ENCODE measurements at places on chromosomes 6 and 20.

- no peaks in the 10 kb centered on the region for H3K36me3 ChIP-seq
- DNase-seq = no peak
- no peaks in the 10 kb centered on the region for H3K27me3 ChIP-seq
- H3K4me1 ChIP-seq = no peaks in the 10 kb centered on the region
- no peak overlapping the region for H3K4me3 ChIP-seq
Measured at GRCh38 chr20:1173698-1174097, 11.1 kb downstream of the TMEM74B start.

DNA sequence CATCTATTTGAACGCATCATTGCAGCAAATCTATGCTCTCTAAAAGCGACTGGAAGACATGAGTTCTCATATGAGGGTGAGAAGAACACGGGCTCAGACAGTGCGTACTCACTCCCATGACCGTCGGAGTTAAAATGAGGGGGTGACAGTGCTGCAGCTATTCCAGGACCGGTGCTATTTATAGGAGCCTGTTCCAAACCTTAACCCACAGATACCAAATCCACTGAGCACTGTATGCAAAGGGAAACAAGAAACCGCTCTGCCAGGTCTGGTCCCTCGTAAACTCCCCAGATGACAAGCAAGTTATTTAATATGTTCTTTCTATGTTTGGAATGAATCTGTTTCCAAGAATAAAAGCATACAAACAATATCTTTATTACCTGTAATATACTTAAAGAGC is 22.9 kb downstream of the PPP1R3G start:
- no peak for DNase-seq
- H3K27me3 ChIP-seq = no peaks in the 10 kb centered on the region
- no peaks in the 10 kb centered on the region for H3K36me3 ChIP-seq
- no peaks in the 10 kb centered on the region for H3K4me1 ChIP-seq
- H3K27ac ChIP-seq = no peak overlapping the region

DNA sequence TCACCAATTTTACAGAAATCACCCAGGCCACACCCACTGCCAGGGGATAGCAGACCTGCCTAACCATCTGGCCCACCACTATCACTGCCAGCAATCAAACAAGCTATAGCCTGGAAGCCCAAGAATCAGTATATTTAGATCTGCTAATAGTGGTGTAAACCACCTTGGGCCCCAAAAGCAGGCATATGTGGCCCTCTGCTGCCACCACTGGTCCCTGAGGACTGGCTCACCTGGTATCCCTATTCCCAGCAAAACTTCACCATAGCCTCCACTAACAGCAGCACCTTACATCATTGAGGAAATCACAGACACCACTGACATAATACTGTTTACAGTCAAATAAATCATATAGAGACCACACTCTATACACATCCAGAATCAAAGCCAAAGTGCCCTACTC is 880.4 kb upstream of the MAN1A1 start:
- H3K4me3 ChIP-seq = no peak overlapping the region
- DNase-seq = no peak

GRCh38 chr6:32152769-32153563 is 975 bp upstream of the PPT2 start:
- no peaks in the 10 kb centered on the region for H3K36me3 ChIP-seq
- no peak for DNase-seq
- H3K4me1 ChIP-seq = peaks cover 9% of the 10 kb centered on the region
- peak overlapping the region; percentile 51 for H3K4me3 ChIP-seq
- H3K27me3 ChIP-seq = no peaks in the 10 kb centered on the region

Measured in ovary (tissue), 10 donors.